ENCODE measurements at places on chromosomes 12 and 14. TPM values are rescaled to one million over a fixed set of nuclear protein-coding genes. Genes with fewer than 3 reads are reported as not detected.

The HAL gene
- 0.22 TPM for total RNA-seq

DNA sequence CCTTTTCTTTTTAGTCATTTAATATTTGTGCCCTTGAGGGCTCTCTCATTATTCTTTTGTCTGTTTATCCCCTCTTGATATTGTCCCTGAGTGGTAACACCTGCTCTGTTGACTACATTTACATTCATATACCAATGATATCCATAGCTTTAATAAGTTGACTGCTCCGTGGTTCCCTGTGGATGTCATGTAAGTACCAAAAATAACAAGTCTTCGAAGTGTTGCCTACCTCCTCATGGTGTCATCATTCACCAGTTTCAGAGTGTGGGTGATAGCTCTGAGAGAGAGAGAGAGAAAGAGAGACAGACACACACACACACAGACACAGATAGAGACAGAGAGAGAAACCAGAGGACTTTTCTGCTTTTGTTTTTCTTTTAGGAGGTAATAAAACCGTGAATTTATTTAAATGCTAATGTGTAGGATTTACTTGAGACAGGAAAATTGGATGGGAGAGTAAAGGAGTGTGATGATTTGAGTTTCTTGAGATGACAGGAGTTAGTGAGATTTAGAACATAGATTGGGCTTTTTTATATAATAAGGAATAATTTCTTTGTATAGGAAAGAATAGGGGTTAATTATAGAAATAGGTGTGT is 52.2 kb downstream of the PAPOLA start:
- no peak for DNase-seq

The OR10G3 gene
- total RNA-seq, result not detected

- no peak for DNase-seq
Observed at GRCh38 chr12:1213618-1214205, 222.7 kb downstream of the ERC1 start.

DNA sequence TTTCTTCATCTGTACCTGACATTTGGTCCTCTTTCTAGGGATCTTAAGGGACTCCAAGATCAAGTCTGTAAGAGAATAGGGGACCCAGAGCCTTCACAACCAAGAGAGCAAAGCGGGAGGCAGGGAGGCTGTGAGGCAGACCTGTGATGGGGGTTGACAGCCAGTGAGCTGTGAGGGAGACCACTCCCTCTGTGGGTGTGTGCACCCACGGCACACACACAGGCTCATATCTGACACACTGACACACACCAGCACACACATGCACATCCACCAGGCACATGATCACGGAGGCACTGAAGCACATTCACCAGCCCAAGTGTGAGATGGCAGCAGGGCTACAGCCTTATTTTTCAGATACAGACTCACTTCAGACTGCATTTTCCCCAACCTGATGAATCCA is 55.2 kb downstream of the SPTB start:
- no peak for DNase-seq

The PMEL gene
- 0.75 TPM for total RNA-seq

The SART3 gene
- 29.2 TPM for total RNA-seq

The LRRC10 gene
- 30.3 TPM for total RNA-seq

GRCh38 chr14:25537846-25538455 is 488.0 kb upstream of the STXBP6 start:
- DNase-seq, result no peak

The CCDC85C gene
- total RNA-seq, result 21.4 TPM

The STAC3 gene
- total RNA-seq, result 0.94 TPM

- no peak for DNase-seq
Observed at GRCh38 chr14:61429316-61429715, 107.9 kb downstream of the PRKCH start.

DNA sequence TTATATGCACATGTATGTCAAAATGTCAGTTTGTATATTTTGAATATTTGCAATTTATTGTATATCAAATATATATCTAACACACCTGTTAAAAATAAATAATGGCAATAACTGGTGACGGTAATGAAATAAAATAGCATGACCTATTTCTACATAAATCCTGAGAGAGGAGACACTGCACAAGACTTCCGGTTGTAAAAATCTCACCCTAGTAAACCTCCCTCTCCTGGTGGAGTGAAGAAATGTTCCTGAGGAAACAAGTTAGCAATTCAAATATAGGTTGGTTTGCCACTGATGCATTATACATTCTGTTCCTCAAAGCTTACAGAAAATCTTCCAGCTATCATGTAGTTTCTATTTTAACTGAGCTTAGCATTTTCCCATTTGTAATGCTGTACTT is 166.1 kb upstream of the SYT10 start:
- no peak for DNase-seq

DNA sequence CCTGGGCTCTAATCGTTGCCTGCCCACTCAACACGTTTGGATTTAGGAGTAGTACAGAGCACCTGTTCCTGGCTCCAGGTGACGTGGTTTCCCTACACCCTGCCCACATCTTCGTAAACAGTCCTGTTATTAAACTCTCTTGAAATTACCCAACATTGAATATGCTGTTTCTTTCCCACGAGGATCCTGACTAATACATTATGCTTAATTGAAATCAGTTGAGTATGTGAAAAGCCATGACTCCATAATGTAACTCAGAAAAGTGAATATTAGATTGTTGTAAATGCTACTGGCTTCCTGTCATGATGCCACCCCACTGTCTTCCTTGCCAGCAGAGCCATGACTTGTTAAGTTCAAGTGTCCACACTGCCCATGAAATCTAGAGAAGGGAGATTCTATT is 21.6 kb downstream of the AK7 start:
- DNase-seq, result no peak

DNA sequence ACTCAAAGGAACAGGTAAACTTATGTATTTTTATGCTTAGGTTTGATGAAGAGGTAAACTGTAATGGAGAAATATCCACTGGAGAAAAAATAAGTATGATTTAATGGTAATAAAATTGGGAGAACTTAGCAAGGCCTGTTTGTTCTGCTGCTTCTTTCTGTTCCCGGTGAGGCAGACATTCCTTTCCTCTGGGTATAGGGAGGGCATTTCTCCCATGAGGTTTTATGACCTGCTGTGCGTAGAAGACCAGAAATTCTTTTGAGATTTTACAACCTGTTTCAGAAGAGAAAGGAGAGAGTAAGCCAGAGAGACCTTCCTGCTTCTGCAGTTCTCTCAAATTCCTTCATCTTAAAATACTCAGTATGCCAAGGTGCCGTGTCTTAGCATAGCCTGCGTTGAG is 139.4 kb upstream of the RMST start:
- no peak for DNase-seq

- no peak for DNase-seq
Observed at GRCh38 chr12:56358836-56359532, 923 bp downstream of the STAT2 start.

The B4GALNT1 gene
- 11.1 TPM for total RNA-seq
